ENCODE measurements at places on chromosomes 2 and 18.
A peak's percentile ranks its signal among the peaks of the same experiment; 100 is the strongest.

- no peak for DNase-seq
Measured at GRCh38 chr2:191501561-191502168, 176.3 kb upstream of the NABP1 start.

GRCh38 chr18:36467614-36468013, 170.1 kb downstream of the FHOD3 start:
- DNase-seq, result no peak

DNA sequence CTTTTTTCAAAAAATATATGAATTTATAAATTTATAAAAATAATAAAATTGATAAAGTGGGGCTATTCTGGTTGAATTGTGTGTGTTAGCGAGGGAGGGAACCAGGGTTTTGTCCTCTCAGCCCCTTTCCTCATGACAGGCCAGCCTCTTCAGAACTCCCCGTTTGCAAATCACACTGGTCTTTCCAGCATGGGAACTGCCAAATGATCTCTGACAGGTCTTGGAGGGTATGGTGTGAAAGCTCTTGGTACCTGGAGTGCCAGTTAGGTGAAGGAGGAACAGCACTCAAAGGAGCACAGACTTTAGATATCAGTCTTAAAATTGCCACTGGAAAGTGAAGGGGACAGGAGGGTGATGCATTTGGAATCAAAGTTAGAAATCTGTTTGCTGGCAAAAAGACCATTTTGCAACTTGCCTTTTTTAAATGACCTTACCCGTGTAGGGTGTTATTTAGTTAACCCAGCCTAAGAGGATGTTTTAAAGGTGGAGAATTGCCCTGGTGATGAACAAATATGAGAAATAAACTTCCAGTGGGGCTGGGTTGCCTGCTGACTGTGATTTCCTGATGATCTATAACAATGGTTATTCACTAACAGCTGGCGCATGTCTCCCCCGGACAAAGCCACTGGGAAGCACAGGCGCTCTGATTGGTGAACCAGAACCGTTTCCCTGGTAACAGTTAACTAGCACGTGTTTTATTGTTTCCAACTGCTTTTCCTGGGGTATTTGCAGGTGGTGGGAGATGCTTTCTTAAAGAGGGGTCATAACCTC, 85.3 kb upstream of the EFEMP1 start:
- no peak for DNase-seq

DNA sequence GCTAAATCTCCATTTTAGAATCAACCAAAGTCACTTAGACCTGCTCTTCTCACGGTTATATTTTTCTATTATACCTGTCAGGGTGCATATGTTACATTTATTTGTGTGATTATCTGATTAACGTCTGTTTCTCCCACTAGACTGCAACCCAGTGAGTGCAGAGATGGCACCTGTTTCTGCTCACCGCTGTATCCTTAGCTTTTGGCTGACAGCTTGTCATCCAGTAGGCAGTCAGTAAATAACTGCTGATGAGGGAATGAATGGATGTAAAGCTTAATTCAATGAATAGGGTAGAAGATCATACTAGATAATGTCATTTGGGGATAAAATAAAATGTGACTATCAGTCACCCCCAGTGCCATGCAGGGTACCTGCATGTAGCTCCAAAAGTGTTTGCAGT, 6.9 kb upstream of the CHRNA1 start:
- no peak for DNase-seq

DNA sequence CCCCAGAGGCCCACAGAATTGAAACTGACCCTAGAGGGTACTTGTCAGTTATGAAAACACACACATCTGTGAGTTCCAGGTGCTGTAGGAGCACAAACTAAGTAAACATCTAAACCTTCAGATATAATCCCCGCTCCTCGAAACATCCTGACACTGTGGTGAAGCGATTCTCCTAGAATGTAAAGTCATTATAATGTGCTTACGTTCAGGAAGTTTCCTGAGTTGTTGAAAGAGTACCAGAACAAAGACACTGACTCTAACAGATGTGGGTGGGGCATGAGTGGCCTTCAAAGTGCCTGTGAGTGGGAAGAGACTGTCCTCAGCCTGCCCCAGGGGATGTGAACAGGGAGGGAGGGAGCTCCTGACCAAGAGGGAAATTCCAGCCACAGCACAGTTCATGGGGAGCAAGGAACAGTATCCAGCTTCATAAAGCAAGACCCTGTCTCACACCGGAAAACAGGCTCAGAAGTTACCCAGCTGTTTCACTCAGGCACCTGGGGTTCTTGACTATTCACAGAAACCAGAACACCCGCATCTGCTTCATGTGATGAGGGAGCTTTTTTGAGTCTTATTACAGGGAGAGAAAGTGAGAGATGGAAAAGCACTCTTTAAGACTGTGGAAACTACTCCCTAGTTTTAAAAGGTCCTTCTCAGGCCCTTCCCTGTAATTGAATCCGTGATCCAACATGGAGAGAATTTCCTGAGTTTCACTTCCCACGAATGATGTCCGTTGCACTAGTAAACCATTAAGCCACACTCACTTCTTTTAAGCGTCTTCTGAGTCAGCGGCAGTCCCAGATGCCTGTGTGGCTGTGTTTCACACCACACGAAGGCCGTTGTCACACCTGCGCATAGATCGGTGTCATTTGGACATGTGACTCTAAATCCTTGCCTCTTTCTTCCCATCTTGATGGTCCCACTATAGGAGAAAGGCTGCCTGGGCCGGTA, 88.6 kb upstream of the EML6 start:
- peak; percentile 84 for DNase-seq

- no peak for DNase-seq
Measured at GRCh38 chr2:134366359-134366758, 112.5 kb downstream of the MGAT5 start.

- DNase-seq, result peak; percentile 20
Measured at GRCh38 chr2:151999053-151999452, 99.8 kb downstream of the CACNB4 start.

DNA sequence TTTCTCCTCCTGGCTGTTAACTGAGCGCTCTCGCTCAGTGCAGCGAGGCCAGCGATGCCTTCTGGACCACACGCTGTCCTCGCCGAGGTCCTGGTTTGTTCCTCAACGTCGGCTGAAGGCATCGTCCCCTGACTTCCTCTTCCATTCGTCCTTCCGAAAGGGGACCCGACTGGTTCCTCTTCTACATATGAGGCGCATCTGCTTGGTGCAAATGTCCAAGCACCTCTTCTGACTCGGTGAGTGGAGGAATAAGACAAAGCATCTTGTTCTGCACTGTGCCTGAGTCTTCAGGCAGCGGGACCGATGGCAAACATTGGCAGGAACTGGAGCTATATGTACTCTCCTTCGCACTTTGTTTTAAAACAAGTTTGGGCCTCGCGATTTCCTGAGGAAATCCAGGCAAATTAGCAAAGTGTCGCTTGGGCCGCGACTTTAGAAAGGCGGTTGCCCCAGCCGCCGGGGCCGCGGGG, 621 bp upstream of the KCNS3 start:
- no peak for DNase-seq

GRCh38 chr2:72846171-72847095, 20.6 kb upstream of the EXOC6B start:
- DNase-seq, result no peak

DNA sequence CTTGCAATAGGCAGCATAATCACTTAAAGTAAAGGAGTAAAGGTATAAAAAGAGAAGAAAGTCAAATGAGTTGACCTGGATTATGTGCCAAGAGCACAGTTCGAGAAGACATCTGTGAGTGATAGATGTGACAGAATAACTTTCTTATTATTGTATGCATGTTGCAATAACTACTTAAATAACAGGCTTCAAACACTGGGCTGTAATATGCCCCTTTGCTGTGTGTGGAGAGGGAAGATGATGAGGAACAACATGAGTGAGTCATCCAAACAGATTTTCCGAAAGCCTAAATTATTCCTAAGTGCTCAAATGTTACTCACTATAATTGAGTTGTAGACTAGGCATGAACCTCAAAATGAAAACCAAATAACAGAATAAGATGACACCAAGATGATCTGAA, 328.1 kb downstream of the EXOC6B start:
- DNase-seq, result no peak

DNA sequence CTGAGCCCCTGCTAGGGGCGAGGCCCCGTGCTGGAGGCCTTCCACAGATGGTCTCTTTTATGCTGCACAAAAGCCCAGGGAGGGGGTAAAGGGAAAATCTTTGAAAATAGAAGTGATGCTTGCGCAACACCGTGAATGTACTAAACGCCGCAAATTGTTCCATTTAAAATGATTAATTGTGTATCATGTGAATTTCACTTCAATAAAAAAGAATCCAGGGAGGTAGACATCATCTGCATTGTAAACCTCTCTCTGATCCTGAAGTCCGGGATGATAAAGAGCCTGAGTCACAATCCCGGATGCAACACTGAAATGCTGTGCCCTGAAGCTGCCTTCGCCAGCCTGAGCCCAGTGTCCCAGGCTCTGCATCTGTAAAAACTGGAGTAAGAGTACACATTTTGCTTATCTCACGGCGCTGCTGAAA, 107.7 kb upstream of the PPP1CB start:
- DNase-seq, result no peak

GRCh38 chr2:101500860-101501259, 25.9 kb upstream of the RFX8 start:
- no peak for DNase-seq

DNA sequence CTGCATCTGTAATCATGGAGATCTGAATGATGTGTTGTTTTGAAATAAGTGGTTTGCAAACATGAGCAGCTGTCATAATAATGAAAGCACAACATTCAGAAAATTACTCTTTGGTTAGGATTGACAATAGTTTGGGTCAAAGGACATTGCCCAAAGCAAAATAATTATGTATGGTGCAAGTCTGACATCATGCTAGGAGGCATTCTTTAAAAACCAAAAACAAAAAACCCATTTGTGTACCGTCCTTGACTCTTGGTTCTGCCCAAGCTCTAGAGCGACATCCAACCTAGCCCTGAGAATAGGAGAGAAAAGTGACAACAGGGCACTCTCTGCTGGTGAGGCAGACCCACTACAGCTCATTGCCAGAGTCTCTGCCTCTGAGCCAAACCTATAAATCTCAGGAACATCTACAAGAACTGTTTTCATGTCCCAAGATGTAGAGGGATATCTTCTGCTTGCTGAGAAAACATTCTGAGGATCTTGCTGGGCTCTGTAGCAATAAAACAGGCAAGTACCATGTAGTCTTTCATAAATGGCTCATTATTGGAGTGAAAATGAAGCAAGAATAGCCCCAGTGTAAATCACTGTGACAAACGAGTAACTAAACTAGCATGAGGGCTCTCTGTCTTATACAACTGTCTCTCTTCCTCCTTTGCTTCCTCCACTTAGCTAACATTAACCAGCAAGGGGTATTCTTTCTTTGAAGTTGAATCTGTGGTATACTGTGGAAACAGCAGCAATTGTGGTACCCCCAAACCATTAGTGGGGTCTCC, 266.8 kb upstream of the CXCR4 start:
- peak; percentile 65 for DNase-seq

GRCh38 chr2:216827073-216827720, 32.7 kb downstream of the TNP1 start:
- no peak for DNase-seq

DNA sequence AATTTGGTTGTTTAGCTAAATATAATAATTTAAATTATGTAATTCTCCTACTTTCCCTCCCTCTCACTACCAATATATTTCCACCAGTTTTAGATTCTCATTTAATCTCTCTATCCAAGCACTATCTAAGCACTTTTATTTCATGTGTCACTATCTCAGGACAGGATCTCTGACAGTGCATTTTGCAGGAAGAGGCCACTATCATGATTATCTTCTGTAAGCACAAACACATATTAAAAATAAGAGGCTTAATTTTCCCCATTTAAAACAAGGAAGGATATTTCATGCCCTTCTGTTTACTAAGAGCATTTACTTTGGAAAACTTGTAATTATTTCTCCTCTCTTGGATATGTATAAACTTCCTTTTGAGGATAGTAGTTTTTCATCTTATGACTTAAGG, 726.2 kb upstream of the ZNF804A start:
- no peak for DNase-seq

DNA sequence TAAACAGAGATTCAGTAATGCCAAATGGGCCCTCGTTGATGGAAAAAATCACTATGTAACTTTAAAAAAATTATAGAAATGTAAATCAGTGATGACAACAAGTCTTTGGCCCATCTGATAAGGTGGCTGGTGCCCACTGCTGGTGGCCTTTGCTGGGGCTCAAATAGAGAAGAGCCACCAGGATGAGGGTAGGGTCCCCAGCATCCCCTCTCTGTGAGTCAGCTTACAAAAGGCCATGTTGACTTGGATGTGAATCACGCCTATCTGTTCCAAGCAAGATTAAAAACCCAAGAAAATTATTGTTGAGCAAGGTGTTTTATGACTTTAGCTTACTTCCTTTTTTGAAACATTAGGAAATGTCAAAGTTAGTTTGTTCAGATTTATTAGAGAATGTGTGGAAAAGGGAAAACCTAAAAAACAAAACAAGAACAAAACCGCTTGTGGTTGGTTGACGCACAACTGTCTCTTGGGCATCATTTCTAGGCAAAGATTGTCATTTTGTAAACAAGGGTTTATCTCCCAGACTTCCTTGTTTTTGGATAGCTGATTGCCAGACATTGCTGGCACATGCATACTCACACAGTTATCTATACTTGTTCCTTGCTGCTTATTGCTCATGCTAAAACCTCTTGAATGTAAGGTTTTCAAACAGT, 53.7 kb upstream of the ZNF396 start:
- DNase-seq, result no peak

DNA sequence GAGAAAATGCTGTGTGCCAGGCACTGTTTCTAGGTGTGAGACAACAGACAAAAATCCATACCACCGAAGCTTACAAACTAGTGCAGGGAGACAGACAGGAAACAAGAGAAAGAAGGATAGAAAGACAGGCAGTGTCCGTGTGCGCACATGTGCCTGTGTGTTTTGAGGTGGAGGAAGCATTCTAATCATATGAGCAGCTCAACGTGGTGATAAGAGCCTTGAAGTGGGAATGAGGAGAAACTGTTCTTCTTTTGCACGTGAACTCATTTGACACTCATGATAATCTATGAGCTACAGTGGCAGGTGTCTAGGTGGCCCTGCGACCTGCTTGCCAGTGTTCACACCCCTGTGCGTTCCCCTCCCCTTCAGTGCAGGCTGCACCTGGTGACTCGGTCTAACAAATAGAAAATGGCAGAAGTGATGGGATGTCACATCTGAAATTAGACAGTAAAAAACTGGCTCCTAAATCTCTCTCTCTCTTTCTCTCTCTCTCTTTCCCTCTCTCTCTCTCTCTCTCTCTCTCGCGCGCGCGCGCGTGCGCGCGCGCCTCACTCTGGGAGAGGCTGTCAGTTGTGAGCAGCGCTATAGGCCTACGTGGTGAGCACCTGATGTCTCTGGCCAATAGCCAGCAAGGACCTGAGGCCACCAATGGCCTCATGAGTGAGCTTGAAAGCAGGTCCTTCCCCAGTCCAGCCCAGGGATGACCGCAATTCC, 74.8 kb downstream of the EN1 start:
- DNase-seq, result no peak

- no peak for DNase-seq
Measured at GRCh38 chr2:175619179-175620045, 382.7 kb downstream of the LNPK start.

GRCh38 chr2:144320491-144320890, 199.4 kb downstream of the ZEB2 start:
- peak; percentile 53 for DNase-seq

GRCh38 chr18:79597831-79598632, 81.6 kb upstream of the CTDP1 start:
- DNase-seq, result no peak

- peak; percentile 9 for DNase-seq
Measured at GRCh38 chr2:51710222-51710621, 678.3 kb upstream of the NRXN1 start.

GRCh38 chr2:8619071-8619470, 62.8 kb upstream of the ID2 start:
- no peak for DNase-seq

- no peak for DNase-seq
Measured at GRCh38 chr18:44197832-44198611, 482.7 kb upstream of the SETBP1 start.

GRCh38 chr2:64859312-64860212, 129.6 kb upstream of the SLC1A4 start:
- no peak for DNase-seq
